ENCODE measurements at places on chromosomes 1 and 21.

- peak; percentile 48 for DNase-seq
Observed at GRCh38 chr1:226736908-226737818, 1.9 kb downstream of the ITPKB start.

DNA sequence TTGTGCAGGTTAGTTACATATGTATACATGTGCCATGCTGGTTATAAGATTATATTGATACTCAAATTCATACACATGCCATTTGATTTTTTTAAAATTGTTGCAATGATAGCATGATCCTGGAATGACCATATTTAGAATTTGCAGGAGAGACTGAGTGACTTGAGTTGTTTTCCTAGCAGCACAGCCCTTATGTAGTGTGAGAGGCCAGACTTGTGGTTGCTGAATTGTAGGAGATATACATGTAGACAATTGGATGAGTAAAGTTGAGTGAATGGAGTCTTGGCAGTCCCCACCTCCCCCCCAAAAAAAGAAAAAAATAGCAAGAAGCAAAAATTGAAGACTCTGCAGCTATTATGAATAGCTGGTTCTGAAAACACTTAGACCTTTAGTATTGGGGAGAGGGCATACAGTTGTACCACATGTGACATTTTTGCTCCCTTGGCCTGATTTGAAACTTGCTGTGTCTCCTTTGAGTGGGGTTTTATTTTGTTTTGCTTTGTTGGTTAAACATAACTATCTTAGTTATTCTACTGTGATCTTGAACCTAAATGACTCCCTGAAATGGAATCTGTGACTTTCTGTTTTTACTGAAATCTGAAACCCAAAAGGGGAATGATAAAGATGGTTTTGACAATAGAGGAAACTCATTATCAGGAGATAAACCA, 280.3 kb downstream of the HMCN1 start:
- DNase-seq, result peak; percentile 82

DNA sequence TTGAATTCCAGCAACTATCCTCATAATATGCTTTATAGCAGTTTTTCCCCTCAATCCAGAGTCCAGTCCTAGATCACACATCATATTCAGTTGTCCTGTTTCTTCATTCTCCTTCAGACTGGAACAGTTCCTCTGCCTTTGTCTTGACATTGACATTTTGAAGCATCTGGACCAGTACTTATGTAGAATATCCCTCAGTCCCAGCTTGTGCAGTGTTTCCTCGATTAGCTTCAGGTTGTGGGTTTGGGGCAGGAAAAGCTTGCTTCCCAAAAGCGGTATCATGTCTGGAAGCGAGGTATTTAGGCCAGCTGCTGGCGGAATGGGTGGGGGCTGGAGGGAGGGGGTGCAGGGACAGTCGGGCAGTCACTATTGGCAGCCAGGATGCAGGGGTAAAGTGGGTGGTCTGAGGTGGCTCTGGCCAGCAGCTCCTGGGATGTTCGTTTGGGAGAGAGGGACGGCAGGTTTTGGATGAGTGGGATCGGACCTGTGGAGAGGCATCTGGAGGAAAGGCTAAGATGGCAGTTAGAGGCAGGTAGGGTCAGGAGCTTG, 6.5 kb downstream of the THEMIS2 start:
- no peak for DNase-seq

DNA sequence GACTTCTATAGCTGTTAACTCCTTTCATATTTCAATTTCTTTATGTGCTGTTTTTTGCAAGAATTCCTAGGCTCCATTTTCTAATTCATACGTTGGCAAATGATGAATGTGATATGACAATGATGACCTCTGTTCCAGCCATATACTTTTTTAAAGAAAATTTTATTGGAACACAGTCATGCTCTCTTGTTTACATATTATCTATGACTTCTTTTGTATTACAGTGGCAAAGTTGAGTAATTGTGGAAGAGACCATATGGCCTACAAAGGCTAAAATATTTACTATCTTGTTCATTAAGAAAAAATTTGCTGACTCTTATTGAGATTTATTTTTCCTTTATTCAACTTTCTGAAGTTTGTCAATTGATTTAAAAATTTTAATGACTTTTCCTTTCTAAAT, 7.1 kb downstream of the IFI44L start:
- no peak for DNase-seq

DNA sequence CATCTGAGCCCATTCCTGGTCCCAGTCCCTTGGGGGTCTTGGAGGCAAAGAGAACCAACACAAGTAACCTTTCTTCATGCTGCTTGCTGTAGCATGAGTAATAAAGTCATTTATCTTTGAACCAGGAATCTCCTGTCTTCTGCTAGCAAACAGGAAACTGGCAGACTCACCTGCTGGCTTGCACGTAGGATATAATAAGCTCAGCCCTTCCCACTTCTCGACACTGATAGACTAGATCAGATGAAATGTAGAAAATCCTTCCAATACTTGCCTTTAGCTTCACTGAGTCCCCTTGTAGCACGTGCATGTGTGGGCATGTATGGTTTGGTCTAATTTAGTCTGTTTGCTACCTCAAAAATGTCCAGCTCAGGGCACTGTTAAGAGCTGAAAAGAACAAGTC, 6.5 kb upstream of the TFF2 start:
- no peak for DNase-seq

DNA sequence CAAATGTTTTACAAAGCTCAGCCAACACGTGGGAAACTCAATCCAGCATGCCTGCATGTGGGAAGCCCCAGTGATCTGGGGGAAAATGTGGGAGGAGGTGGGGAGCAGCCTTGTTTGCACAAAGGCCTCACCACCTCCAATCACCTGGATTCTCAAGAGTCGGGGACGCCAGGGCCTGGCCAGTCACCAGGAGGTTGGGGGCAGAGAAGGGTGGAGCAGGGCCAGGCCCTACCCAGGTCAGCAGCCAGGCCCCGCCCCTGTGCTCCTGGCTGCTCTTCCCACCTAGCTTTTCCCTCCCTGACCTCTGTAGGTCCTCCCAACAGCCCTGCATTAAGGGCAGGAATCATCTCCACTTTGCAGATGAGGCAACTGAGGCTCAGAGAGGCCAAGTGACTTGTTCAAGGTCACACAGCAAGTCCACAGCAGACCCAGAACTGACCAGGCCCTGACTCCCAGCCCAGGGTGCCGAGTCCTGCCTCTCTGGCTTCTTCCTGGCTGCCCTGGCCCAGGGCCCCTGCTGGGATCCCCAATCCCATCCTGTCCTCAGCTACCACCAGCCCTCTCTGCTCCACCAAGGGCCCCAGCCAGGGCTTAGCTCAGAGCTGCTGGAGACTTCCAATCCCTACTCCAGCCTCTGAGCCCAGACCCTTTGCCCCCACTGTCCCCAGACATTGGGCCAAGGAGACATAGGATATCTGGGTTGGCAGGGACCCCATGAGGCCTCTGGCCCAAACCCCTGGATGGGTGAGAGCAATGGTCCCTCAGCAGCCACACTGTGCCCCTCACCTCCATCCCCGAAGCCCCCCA, 508.6 kb downstream of the PTPRU start:
- no peak for DNase-seq

DNA sequence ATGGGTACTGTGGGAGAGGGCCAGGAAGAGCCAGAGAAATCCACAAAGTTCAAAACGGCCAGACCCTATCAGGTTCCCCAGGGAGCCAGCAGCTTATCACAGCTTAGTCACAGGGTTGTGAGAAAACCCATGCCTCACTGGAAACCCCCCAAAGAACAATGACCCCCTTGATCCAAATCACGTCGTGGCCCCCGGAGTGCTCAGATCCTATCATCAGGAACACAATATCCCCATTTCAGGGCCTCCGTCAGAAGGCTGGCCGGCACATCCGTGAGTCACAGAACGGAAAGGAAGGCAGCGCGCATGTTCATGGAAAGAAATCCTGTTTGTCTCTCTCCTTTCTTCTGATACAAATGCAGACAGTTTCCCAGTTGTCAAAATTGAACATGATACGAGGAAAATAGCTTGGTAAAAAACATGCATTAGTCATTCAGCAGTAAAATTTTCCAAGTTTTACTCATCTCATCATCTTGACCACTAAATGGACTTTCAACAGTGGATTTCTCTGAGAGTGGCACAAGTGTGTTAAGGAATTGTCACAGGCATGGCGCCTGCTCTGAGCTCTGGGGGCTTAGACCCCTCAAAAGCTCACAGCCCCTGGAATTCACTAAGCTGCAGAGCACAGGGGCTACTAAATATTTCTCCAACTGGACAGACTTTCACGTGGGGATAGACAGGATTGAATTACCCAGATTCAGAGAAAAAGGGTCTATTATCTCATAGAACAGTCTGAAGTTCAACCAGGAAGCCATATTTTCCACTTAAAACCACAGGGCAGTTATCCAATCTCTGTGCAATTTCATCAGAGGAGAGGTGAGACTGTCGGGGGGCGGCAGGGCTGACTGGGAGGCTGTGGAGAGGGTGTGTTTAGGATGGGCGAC, 124.8 kb downstream of the RIPK4 start:
- peak; percentile 96 for DNase-seq

DNA sequence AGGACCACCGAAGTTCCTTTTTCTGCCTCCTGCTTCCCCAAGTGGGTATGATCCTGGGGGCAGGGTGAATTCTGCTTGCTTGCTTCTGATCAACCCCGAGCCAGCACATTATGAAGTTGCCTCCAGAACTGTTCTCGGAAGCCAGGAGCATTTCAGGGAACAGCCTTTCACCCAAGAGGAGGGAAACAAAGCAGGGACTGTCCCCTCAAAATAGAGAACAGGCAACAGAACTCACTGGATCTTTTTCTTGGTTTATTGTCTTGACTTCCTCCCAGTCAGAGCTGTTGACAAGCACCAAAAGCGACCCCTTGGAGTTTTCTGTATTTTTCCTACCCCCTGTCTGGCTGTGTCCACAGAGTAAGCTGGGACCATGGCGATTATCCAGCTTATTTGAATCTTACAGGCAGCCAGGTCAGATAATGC, 258.3 kb upstream of the SGIP1 start:
- no peak for DNase-seq

DNA sequence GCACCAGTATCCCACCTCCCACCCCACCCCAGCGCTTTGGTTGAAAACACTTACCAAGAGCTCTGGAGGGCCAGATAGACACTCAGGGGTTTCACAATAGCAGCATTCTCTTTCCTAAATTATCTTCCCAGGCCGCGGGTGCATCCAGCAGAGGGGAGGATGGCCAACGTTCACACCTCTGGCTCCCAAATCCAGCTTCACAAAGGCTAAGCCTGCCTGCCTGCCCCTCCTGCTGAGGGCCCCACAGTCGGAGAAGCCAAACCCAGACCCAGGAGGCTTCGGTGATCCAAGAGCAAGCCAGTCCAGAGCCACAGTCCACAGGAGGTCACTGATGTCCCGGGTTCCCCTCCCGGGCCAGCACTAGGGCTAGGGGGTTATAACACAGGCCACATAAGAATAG, 231.9 kb downstream of the TRABD2B start:
- DNase-seq, result no peak

GRCh38 chr1:244449936-244450508, 1.7 kb downstream of the ADSS2 start:
- no peak for DNase-seq

DNA sequence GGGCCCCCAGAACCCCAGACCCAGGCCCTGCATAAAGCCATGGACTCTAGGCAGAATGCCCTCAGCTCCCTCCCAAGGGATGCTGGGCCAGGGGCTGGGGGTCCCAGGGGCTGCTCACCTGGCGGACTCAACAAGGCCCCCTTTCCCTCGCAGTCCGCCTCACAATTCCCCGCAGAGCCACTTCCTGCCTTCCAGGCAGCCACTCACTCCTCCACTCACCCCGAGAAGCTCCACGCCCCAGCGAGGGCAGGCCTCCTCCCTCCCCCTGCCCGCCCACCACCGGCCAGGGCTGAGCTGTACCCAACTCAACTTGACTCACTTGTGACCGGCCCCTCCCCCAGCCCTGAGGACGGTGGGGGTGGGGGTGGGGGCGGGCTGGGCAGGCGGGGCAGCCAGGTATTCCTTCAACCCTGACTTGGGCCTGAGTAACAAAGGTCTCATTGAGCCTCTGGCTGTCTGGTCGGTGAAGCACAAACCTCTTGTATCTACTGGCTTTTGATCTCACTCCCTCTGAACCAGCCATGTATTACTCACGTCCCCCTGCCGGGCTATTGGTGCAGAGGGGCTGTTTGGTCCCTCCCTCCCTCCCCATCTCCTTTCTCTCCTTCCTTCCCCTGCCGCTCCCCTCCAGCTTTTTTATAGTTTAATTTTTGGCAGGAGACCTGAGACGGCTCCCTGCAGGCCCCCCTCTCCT, 5.9 kb downstream of the BLACAT1 start:
- peak; percentile 70 for DNase-seq

DNA sequence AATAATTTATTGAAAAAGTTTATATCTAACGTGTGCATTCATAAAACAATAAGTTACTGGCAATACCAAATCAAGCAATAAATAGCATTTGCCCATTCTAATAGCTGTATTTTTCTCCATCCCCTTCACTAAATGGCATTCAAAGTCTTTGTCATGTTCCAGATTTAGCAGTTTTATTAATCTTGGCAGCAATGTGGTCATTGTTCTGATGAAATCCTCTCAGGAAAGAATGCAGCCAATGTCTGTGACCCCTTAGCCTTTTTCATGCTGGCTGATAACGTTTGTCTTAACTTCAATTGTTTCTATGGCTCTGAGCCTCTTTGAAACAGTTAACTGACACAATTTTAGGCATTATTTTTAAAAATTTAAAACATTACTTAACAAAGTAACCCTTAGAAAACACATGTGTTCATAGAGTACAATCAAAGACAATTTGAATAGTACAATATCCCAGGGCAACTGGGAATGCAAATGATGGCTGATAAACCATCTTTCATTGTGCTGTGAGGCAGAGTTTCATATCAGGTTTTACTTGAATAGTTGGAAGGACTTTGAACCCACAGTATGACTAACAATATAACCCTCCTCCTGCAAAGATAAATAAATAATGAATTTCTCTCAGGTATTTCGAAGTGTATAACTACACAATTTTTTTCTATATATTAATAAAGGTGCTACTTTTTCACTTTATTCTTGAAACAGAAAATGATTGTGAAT, 217.5 kb downstream of the LRRIQ3 start:
- peak; percentile 2 for DNase-seq

DNA sequence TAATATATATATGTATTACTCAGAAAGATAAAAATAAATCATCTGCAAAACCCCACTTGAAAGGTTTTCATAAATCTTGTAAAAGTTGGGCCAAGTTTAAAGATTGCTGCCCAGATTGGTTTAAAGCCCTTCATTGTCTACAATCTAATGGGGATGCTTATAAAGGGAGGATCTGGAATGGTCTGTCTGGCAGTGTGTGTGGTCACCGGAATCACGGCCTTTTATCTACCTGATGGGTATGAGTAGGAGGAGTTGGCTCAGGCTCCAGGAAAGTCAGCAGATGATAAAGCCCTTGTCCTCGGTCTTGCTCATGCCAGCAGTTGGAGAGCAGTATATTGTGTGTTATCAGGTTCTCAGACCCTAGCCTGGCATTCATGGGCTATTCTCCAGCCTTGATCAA, 197.7 kb downstream of the ROR1 start:
- DNase-seq, result no peak
